NCI-H2081 (cell line): ENCODE measurements at places on chromosomes 2 and 18.

DNA sequence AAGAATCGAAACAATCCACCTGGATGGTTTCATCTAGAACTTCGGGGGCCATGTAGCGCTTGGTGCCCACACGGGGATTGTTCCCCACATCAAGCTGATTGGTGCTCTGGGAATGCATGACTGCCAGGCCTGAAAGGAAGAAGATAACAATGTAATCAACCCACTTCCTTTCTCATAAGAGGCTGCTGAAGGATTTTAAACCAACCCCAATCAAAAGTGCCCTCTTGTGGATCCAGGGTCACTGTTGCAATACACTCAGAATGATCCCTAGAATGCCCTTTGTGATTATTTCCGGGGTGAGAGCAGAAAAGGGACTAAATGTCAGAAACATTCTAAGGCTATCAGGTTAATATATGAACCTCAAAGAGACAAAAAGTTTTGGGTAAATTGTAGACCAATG is 115.2 kb downstream of the ACVR1 start:
- no peak for DNase-seq

DNA sequence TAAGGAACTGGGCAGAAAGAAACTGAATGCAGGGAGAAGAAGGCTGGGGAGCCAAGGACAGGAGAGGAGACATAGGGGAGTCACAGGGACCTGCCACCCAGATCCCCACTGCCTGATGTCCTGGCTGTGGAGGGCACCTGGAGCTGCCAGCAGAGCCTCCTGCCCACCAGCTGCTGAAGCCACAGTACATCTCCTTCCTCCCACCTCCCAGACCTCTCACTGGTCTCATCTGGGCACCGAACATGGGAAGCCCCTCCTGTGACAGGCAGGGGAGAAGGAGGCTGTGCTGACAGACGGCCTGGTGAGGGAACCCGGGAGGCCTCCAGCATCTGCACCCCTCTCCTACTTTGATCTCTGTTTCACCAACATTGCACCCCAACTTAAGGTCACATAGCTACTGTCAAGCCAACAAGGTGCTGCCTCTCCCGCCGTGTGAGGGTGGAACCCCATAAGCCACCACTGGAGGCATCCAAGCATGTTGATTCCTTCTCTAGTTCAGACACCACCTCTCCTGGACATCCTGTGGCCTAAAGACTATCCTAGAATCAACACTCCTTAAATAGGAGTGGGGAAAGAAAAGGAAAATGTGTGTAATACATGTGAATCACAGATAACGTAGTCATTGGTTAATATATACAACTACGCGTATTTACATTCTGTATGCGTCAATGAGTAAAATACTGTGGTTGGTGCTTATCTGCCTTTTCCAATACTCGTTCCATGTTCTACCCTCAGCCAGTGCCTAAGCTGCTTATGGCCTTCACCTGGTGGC is 3.5 kb upstream of the RNPEPL1 start:
- DNase-seq: no peak

GRCh38 chr2:38601463-38602135 is 1.1 kb downstream of the HNRNPLL start:
- DNase-seq: peak; percentile 37

DNA sequence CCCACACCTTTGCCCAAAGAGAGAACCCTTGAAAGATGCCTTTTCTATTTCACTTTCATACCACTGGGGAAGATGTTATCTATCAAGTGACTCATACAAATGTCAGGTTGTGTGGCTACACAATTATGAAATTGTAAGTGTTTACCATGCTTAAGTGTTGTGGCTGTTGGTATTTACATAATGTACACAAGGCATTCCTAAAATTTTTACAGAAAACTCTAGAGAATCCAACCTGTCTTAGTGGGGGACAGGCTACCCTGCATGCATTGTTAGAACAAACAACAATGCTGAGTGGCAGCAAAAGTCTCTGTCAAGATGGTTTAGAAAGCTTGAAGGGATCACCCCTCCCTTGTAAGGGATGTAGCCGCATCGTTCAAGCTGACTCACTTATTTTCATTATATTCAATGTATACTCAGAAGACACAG is 5.5 kb upstream of the MGAT4A start:
- no peak for DNase-seq

- no peak for DNase-seq
Measured at GRCh38 chr18:12774982-12775381, 72.1 kb downstream of the PSMG2 start.

DNA sequence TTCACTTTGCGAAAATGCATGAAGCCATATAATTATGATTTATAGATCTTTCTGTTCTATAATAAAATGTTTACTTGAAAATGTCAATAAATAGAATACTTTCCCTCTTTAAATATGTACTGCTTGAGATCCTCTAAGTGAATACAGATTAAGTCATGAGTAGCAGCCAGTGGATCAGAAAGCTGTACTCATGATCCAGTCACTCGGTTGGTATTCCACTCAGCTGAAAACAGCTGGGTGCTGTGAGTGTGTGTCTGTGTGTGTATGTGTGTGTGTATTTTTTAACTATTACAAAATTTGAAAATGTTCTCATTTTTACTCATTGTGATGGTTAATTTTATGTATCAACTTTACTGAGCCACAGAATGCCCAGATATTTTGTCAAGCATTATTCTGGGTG is 141.6 kb upstream of the CYP26B1 start:
- DNase-seq: no peak

DNA sequence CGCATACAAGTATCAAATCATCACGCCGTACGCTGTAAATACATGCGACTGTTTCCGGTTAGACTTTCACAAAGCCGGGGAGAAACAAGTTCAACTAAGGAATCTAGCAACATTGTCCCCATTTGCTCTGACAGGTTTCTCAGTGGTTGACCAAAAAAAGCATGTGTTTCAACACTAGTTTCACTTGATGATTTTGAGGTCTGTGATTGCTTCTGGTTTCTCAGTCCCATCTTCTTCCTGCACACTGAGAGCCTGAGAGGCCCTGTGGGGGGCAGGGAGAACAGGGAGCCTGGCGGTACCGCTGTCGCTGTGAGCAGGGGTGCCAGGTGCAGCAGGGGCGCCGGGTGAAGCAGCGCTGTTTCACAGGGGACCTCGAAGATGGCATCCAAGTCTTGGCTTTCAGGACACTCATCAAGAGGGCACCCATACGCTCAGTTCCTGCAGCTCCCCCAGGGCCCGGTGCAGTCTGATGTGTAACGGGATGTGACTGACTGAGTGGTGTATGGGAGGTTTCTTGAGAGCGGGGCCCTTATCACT is 270.9 kb downstream of the TWIST2 start:
- DNase-seq: no peak

DNA sequence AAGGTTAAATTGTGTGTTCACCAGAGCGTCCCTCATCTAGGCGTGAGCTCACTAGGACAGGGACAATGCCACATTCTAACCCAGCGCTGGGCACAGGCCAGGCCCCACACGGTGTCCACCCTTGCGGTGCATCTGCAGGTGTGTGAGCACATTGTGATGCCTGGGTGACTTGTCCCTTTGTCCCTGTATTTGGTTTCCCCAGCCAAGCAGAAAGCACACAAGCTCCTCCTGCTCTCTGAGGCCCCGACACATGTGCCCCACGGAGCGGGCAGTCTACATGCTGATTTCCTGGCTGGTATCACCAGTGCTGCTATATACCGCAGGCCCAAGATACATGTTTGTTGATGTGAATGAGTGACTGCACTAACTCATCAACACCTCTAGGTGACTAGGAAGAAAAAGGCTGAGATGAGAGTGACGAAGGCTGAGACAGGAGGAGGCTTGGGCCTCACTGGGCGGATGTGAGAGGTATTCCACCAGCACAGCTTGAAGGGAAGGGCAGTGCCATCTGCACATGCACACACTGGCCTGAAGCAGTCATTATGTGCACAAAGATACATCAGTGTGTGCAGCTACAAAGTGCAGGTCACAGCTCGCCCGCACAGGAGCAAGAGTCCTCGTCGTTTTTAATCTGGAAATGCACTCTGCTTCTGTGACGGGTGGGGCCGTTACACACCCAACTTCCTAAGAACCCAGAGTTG is 205.9 kb downstream of the EIPR1 start:
- DNase-seq: no peak

- DNase-seq: no peak
Measured at GRCh38 chr2:197145471-197146056, 165.0 kb downstream of the ANKRD44 start.

- DNase-seq: no peak
Measured at GRCh38 chr2:10977003-10977402, 65.3 kb downstream of the KCNF1 start.

- peak; percentile 16 for DNase-seq
Measured at GRCh38 chr2:70557171-70557838, 3.7 kb upstream of the TGFA start.

DNA sequence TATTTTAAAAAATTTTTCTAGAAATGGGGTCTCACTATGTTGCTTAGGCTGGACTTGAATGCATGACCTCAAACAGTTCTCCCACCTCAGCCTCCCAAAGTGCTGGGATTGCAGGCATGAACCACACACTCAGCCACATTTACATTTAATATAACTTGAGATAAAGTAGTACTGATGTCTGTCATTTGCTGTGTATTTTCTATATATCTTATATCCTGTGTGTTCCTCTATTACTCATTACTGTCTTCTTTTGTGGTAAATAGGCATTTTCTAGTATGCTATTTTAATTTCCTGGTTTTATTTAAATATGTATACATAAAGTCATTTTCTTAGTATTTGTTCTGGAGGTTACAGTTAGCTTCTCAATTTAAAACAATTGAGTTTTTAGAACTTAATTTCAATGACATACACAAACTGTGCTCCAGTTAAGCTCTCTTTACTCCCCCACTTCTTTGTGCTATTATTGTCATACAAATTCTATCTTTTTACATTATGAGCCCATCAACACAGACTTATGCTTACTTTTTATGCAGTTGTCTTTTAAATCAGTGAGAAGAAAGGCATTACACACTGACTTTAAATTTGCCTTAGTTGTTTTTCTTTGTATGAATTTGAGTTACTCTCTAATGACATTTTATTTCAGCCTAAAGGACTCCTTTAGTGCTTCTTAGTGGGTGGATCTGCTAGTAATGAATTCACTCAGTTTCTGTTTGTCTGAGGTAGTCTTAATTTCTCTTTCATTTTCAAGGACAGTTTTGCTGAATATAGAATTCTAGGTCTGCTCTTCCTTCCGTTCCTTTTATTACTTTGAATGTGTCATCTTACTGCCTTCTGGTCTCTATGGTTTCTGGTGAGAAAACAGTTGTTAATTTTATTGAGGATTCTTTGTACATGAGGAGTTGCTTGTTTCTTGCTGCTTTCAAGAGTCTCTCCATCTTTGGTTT is 6.2 kb upstream of the INPP4A start:
- DNase-seq: no peak

DNA sequence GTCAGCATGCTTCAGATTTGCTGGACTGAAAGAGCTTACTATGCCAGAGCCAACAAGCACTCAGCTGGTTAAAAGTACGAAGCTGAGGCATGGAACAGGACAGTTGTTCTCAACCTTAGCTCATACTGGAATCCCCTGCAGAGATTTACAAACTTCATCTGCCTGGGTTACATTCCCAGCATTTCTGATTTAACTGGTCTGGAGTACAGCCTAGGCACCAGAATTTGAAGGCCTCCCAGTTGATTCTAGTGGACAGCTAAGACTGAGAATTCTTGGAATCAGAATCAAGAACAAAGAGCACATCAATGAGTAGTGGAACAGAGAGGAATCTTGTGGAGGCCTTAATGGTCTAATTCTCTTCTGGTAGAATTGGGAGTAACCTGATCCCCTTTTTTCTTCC is 298.2 kb upstream of the NXPH2 start:
- DNase-seq: no peak

- no peak for DNase-seq
Measured at GRCh38 chr2:238848976-238849853, 1.3 kb downstream of the TWIST2 start.

GRCh38 chr2:176095421-176095820 is 2.9 kb downstream of the HOXD13 start:
- DNase-seq: no peak

DNA sequence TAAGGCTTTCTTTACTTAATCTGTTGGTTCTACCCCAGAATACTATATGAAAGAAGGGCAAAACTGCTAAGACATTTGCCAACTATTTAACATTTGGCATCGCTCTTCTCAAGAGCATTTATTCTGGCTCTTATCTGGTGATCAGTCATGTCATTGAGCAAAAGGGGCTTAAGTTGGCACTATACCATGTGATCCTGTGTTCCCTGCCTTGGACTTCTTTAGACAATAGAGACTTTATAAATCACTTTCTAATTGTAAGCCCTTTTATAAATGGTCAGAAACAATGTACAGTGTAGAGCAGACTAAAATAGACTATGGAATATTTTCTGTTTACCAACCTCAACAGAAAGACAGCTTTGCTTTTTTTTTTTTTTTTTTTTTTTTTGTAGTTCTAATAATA is 52.1 kb downstream of the GTF3C3 start:
- no peak for DNase-seq

- DNase-seq: no peak
Measured at GRCh38 chr2:199440118-199440517, 17.6 kb downstream of the SATB2 start.

DNA sequence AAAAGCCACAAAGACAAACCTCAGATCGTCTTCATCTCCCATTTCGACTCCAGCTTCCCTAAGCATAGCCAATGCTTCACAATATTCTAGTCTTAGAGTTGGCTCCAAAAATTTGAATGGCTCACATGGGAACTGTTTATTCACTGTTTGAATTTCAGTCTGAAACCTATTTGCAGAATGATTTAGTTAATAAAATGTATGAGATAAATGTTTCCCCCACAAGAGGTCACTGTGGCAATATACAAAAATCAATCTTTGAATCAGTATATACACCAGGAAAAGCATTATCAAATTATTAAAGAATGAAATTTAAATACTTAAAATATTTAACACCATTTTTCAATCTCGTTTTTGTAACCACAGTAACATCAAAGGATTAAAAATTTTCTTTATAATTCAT is 40.0 kb upstream of the MCM6 start:
- DNase-seq: peak; percentile 47
